Aorta (tissue), 5 donors: ENCODE measurements at places on chromosomes 3 and 15. TPM values are rescaled to one million over a fixed set of nuclear protein-coding genes. Genes with fewer than 3 reads are reported as not detected.

GRCh38 chr3:124156866-124157712 is 165.2 kb upstream of the ROPN1 start:
- no peaks in the 10 kb centered on the region for H3K27me3 ChIP-seq
- H3K27ac ChIP-seq: no peak overlapping the region
- no peak for DNase-seq
- H3K4me1 ChIP-seq: peaks cover 14% of the 10 kb centered on the region
- no peak overlapping the region for H3K4me3 ChIP-seq

- no peak for DNase-seq
- H3K27ac ChIP-seq: no peak overlapping the region
- H3K4me1 ChIP-seq: no peaks in the 10 kb centered on the region
- no peak overlapping the region for H3K4me3 ChIP-seq
- peaks cover 4% of the 10 kb centered on the region for H3K36me3 ChIP-seq
These were observed 100.1 kb downstream of the RPL39L start for GRCh38 chr3:187039100-187039722.

- H3K27me3 ChIP-seq: no peaks in the 10 kb centered on the region
- DNase-seq: no peak
- H3K4me3 ChIP-seq: no peak overlapping the region
- no peak overlapping the region for H3K27ac ChIP-seq
- no peaks in the 10 kb centered on the region for H3K4me1 ChIP-seq
These were observed 31.9 kb downstream of the MME start for GRCh38 chr3:155111971-155112370.

- H3K4me3 ChIP-seq: no peak overlapping the region
- H3K4me1 ChIP-seq: no peaks in the 10 kb centered on the region
- peaks cover 8% of the 10 kb centered on the region for H3K36me3 ChIP-seq
- H3K27me3 ChIP-seq: no peaks in the 10 kb centered on the region
- no peak for DNase-seq
These were observed 6.4 kb downstream of the TLR9 start for GRCh38 chr3:52218937-52219650.

DNA sequence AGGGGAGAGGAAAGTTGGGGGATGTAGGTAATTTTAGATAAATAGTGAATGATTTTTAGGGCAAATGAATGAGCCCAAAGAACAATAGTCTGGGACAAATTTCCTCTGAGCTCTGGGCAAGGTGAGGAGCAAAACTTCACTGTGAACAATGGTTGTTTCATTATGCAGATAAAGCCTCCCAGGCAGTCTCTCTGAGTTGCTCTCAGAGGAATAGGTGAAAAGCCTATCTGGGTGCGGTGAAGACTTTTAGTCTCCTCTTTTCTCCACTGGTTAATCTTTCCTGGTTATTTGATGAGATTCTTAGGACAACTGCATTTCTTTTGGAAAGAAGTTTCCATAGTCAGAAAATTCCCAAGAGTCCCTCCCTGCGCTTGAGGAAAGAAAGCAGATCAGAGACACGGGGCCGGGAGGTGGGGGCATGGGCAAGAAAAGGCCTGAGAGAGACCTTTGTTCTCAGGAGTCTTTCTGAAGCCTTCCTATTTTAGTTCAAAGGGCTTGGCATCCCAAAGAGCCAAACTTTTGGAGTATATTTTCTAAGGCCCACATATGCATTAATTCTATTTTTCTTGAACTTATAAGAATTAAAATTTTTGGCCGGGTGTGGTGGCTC is 353.6 kb upstream of the SLCO3A1 start:
- H3K36me3 ChIP-seq: no peaks in the 10 kb centered on the region
- H3K27ac ChIP-seq: no peak overlapping the region
- no peak overlapping the region for H3K4me3 ChIP-seq
- DNase-seq: no peak

GRCh38 chr15:101710806-101711205 is 13.5 kb downstream of the TARS3 start:
- no peaks in the 10 kb centered on the region for H3K4me1 ChIP-seq
- no peak for DNase-seq
- H3K36me3 ChIP-seq: peaks cover 15% of the 10 kb centered on the region
- no peaks in the 10 kb centered on the region for H3K27me3 ChIP-seq

DNA sequence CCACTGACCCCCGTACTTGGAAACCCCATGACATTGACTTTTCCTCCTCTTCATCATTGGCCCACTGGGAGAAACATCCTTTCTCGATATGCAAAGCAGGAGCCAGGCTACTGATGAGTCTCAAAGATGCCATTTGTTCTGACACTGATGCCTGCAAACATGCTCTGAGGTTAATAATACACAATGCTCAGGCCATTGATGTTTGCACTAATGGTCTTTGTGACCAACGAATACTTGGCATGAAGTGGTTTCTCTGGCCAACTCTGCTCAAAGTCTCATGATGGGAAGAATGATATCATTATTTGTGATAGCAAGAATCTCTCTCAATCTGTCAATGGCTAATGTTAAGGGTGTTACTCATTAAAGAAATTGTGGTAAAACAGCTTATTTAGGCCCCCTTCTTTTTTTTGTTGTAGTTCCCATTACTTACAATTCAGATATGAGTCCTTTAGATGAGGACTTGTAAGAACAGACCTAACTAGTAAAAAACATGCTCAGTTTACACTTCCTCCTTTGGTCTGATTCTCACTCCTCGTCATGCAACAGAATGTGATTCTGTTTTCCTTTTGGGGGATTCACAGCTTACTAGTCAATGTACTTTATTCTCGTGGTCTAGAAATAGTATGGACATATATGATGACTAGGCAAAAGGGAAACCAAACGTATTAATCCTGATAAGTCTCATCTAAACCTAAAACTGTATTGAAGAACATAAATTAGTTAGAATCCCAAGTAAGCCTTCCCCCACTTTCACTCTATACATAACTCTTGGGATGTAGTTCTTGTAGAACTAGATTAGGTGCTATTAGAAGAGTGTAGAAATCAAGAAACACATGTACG is 488.8 kb upstream of the DPPA4 start:
- no peaks in the 10 kb centered on the region for H3K4me1 ChIP-seq
- no peak overlapping the region for H3K27ac ChIP-seq
- no peaks in the 10 kb centered on the region for H3K36me3 ChIP-seq
- H3K4me3 ChIP-seq: no peak overlapping the region
- H3K27me3 ChIP-seq: no peaks in the 10 kb centered on the region
- no peak for DNase-seq

- DNase-seq: no peak
- no peak overlapping the region for H3K4me3 ChIP-seq
- H3K27ac ChIP-seq: no peak overlapping the region
These were observed 1165.1 kb downstream of the ROBO2 start for GRCh38 chr3:78204977-78205376.

DNA sequence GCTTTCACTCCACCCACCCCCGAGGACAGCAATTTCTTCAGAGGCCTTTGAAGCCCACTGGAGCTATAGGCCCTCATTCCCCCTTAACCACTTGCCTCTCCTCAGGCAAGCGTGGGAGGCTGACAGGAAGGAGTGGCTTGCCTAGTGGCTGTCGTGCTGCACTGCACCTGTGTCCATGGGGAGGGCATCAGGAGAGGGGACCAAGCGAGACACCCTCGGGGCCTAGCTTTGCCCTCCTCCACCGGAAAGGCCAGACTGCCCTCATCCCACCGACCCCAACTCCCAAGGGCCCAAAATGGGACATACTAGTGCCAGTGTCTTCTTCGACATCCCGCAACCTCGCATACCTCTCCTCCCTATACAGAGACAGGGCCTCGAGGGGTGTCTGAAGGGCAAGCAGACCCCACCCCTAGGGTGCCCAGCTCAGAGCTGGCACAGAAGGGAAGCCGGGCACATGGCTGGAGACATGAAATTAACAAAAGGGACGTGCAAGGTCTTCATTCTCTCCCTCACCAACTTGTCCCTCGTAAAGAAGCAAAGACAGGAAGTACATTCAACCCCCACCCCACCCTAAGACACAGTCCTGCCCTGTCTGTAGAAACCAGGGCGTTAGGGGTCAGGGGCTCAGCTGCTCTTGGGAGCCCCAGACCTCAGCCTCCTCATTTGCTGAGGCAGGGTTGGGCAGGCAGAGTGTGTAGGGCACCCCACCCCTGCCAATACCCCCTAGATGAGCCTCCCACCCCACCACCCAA is 24.3 kb downstream of the VIPR1 start:
- no peaks in the 10 kb centered on the region for H3K27me3 ChIP-seq
- no peak overlapping the region for H3K27ac ChIP-seq
- no peaks in the 10 kb centered on the region for H3K4me1 ChIP-seq
- H3K36me3 ChIP-seq: no peaks in the 10 kb centered on the region
- H3K4me3 ChIP-seq: no peak overlapping the region
- no peak for DNase-seq

- no peaks in the 10 kb centered on the region for H3K4me1 ChIP-seq
- no peak for DNase-seq
- H3K27me3 ChIP-seq: no peaks in the 10 kb centered on the region
- H3K36me3 ChIP-seq: peaks cover 7% of the 10 kb centered on the region
These were observed 6.2 kb downstream of the MGA start for GRCh38 chr15:41666353-41666920.

Gene CYP1A2
- total RNA-seq: not detected

Gene LMAN1L
- total RNA-seq: not detected

Gene SSUH2
- 0.49 TPM for total RNA-seq

Gene NEK11
- 5.9 TPM for total RNA-seq

Gene MANF
- total RNA-seq: 78.9 TPM

Gene SLC2A2
- total RNA-seq: not detected

Gene DLL4
- total RNA-seq: 28.4 TPM
